ENCODE measurements at places on chromosomes 3 and 15.

DNA sequence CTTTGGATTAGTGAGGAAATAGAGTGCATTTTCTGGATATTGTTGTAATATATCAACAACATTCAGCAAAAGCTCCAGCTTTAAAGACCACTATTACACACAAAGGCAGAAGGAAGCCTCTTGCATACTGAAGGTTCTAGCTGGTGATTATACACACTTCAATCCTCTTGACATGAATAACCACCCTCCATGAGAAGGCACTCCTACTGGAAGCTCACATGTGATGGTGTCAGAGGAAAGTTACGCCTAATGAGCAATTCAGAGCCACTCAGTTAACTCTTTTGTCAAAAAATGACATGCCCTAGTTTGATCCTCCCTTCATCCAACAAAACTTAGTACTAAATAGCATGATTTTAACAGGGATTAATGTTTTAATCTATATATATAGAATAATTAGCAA, 124.6 kb upstream of the LYSMD4 start:
- no peak for DNase-seq

DNA sequence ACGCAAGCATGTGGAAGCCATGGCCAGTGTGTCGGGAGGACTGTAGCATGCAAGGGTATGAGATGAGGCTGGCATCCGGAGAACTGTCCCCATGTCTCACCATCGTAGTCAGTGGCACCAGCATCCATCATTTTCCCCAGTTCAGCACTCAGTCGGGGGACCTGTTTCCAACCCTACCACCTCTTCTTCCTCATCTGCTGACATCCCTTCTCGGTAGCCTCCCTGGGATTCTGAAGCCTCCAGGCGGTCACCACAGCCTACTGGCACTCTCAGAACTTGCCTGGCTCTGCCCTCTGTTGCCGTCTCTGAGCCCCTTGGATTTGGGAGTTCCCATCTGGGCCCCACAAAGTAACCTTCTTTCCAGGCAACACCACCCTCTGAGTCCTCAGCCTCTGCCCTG, 131.1 kb upstream of the ABHD17C start:
- no peak for DNase-seq

DNA sequence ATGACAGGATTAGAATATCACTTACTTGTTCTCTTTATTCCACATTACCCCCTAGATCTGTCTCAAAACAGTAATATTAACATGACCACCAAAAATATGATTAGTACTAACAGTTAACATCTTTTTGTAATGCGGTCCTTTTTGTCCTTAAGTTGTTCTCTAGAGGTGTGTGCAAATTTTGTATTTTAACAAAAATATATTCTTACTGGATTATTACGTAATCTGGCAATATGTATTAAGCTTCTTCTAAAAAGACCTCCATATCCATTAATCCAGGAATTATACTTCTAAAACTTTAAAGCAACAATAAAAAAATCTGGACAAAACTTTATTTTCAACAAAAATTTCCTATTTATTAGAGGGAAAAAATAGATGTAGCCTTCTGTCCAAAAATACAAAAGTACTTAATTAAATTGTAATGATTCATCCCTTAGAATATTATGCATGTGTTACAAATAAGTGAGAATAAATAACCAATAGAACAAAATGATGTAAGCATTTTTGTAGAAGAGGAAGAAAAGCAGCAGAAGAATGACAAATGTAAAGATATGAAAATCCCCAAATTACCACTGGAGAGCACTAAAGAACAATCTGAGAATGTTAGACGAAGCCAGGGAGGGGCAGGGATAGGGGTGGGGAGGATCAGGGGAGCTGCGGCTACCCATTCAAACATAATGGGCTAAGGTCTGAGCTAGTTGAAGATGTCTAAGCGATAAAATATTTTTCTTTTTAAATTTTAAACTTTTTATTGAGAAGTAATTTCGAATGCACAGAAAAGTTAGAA, 945.6 kb downstream of the MCTP2 start:
- no peak for DNase-seq

GRCh38 chr3:187072511-187072910, 66.8 kb downstream of the RPL39L start:
- no peak for DNase-seq

DNA sequence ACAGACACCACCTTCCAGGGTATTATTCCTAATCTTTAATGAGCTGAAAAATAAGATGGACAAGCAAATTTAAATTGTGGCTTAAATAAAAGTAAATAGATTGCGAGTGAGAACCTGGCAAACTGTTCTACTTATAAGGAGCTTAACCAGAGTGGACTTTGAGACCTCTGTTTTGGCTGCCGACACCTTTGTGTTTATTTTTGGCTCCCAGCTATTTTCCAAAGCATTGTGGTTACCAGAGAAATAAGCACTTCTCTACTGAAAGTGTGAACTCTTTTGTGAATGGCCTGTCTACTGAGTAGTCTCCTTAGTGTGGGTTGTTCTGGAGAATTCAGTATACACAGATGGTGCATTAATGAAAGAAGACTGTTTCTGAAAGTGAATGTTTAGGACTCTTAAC, 109.4 kb downstream of the ATP8B4 start:
- DNase-seq, result no peak

- DNase-seq, result no peak
Observed at GRCh38 chr3:34531156-34531555, 732.7 kb downstream of the PDCD6IP start.

- peak; percentile 36 for DNase-seq
Observed at GRCh38 chr15:80437334-80437891, 33.2 kb downstream of the ARNT2 start.

GRCh38 chr3:100440895-100441294, 39.6 kb downstream of the LNP1 start:
- no peak for DNase-seq

GRCh38 chr3:24578324-24578723, 83.7 kb upstream of the THRB start:
- no peak for DNase-seq

GRCh38 chr15:58738046-58738707, 11.3 kb downstream of the ADAM10 start:
- peak; percentile 36 for DNase-seq

DNA sequence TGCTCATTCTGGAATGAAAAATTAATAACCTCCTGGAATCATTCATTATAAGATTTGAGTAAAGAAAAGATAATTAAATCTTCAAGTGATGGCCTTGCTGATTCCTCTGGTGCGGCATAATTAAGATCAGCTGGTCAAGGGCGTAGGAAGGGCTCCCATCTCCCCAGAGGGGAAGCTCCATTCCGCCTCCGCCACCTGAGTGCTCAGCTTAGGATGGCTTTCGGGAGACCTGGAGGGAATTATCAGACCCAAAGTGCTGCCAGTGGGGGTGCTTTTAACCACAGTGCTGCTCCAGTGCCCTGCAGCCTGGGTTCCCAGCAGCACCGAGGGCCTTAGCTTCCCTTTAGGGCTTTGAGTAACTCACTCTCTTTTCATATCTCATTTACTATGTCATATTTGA, 556.6 kb upstream of the RGMA start:
- no peak for DNase-seq

DNA sequence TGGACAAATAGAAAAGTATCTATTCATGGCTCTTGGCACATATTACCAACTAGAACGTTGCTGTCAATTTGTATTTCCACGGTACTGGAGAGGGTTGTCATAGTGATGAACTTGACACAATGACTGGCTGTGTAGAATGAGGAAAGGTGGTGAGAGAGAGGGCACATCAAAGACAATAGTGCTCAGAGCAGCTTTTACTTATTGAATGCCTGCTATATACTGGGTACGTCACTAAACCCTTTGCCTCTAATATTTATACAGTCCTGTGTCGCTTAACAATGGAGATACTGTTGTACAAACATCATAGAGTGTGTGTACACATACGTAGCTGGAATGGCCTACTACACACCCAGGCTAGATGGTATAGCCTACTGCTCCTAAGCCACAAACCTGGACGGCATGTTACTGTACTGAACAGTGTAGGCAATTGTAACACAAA, 8.3 kb downstream of the TMPRSS7 start:
- DNase-seq, result no peak

GRCh38 chr3:12294885-12295580, 6.2 kb downstream of the PPARG start:
- DNase-seq, result peak; percentile 46

DNA sequence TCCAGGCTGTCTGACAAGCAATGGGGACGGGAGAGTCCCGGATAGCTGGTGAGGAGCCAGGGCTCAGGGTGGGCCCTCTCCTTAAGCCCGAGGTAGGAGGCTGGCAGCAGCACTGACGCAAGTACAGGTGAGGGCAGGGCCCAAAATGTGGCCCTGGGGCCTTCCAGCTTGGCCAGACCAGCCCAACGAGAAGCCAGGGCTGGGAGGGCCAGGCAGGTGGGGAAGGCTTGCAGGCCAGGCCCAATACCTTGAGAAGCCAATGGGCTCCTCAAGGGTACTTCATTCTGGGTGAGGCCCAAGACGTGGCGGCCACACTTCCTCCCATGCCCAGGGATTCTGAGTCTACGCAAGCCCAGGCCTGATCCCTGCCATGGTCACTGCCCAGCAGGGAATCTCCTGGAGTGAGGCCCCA, 37.2 kb downstream of the AMOTL2 start:
- DNase-seq, result no peak

DNA sequence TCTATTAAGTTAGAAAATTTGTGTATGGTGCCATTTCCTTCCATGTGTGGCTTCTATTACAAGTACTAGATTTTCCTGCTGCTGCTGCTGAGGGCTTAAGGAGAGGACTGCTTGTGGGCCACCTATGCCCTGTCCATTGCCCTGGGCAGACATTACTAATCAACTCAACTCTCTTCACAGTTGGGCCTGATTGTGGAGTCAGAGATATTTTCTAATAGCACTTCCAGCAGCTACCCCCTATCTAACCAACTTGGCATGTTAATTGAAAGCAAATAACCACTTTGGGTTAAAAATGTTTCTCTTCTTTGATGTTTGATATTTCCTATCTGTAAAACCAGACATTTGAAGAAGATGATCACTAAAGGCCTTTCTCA, 242.0 kb downstream of the EDEM1 start:
- DNase-seq, result no peak

GRCh38 chr15:69185216-69185615, 24.8 kb downstream of the GLCE start:
- no peak for DNase-seq

- DNase-seq, result no peak
Observed at GRCh38 chr15:73845507-73845906, 27.9 kb upstream of the TBC1D21 start.
